ENCODE measurements at places on chromosomes 6 and 20. TPM values are rescaled to one million over a fixed set of nuclear protein-coding genes. Genes with fewer than 3 reads are reported as not detected.

DNA sequence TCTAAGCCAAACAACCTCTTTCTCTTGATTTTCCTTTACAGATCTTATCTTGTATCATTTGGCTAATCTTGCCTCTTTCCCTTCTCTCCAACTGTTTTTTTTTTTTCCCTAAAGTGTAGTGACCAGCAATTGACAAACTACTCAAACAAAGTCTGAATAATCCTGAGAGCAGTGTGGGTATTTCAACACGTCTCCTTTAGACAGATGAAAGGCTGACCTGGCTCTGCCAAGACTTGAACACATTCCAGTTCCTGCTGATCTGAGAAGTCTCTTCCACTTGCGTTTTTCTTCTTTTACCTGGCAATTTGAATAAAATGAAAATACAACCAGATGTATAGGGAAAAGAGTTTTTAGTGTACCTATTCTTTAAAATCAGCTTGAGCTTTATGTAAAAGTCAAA lies 168.4 kb downstream of the GJA10 start:
- no peak for ATAC-seq

The LAMP5 gene
- 11.6 TPM for total RNA-seq

The STMND1 gene
- total RNA-seq: not detected

The CST2 gene
- total RNA-seq: not detected

The VSX1 gene
- total RNA-seq: 0.36 TPM

The FAM184A gene
- 17.1 TPM for total RNA-seq

DNA sequence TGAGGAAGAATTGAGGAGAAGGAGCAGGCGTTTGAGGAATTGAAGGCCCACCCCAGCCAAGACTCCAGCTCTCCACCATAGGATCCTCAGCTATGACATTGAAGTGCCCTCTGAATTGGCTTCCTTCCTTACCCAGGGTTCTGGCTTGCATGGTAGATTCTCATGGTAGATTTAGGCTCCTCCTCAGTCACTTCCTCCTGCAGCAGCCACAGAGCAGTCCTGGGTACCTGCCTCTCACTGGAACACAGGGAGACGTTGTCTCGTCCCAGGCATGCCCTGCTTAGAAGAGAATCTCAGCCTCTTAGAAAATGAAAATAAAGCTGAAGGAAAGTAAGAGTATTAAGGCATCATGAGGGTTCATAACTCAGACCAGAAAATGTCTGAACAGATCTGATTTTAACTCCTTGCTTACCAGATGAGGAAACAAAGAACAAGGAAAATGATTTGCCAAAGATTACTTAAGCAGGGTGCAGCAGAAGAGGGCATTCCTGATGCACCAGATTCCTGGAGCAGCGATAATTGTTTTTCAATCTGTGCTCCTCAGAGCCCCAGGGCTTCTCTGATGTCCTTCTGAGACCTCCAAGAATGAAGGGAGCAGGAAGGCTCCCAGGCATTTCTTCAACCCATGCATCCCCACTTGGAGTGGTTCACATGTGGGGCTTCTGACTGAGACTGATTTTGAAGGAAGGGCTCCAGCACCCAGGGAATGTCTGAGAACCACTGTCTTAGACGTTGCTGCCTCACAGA lies 219.8 kb downstream of the HIVEP2 start:
- no peak for ATAC-seq

The MRPS18B gene
- total RNA-seq: 56.6 TPM

GRCh38 chr6:149558029-149558428 lies 8.1 kb upstream of the GINM1 start:
- ATAC-seq: no peak

GRCh38 chr20:33837096-33837830 lies 26.1 kb downstream of the CHMP4B start:
- ATAC-seq: no peak

All from motor neuron (in vitro differentiated cells).